ENCODE measurements at places on chromosomes 3 and 15.

GRCh38 chr3:30894521-30895251 is at the start of gene GADL1:
TSS of gene GADL1 (minus strand) at chr3:30894661. CDS start at chr3:30894614, 47 bp downstream.
- peak; percentile 20 for DNase-seq

DNA sequence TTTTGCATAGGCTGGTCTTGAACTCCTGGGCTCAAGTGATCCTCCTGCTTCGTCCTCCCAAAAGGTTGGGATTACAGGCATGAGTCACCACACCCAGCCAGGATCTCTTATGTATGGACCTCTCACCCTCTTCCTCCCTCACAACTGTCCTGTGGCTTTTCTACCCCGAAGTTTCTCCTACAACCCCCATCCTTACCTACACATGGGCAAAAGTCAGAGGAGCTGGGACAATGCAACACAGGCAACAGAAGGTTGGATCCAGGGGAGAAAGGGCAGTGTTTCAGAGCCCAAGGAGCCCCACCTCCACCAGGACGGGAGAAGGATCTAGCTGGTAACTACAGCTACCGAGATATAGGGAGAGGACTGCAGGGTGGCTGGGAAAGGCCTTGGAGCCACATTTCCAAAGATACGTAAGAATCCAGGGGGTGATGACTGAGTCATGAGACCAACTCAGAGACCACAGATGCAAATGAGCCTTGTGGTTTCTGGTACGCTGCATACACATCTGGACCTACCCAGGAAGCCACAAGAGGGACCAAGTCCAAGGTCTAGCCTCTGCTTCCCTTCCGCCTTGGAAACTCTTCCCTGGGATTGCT is 13.6 kb downstream of the IGDCC4 start:
- DNase-seq: no peak

- no peak for DNase-seq
Measured at GRCh38 chr15:80778621-80778963, 578 bp upstream of the CEMIP start.

GRCh38 chr15:31266712-31267111 is 59.9 kb upstream of the KLF13 start:
- no peak for DNase-seq

DNA sequence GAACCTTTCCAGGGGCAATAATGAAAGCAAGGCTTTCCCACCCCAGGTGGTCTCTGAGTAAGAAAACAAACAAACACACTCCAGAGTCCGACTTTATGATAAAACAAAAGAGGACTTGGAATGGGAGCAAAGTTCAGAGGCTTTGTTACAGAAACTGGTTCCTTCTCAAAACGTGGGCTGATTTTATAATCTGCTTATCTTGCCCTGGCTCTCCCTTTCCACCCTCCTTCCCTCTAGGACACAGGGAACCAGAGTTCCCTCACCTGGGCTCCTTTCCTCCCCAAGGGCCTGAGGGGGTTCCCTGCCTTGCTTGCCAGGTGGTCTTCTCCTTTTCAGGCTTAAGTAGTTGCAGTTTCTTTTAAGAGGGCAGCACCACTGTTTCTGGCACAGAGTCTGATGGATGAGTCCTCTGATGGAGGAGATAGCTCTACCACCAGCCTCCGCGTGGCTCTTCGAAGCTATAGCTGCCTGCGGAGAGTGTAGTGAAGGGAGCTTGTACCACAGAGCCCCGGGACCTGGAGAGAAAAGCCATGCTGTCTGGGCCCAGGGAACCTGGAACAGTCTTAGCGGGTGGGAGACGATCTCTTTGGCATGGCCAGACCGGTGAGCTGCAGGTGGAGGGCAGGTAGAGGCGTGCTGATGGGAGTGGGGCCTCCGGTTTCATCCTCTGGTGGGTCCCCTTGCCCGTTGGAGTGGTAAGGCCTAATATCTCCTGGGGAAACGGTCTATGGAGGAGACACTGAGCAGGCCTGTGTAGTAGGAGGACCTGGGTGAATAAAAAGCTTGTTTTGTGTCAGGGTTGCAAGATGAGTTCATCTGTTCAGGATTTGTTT is 68.7 kb downstream of the SMAD6 start:
- DNase-seq: peak; percentile 12

DNA sequence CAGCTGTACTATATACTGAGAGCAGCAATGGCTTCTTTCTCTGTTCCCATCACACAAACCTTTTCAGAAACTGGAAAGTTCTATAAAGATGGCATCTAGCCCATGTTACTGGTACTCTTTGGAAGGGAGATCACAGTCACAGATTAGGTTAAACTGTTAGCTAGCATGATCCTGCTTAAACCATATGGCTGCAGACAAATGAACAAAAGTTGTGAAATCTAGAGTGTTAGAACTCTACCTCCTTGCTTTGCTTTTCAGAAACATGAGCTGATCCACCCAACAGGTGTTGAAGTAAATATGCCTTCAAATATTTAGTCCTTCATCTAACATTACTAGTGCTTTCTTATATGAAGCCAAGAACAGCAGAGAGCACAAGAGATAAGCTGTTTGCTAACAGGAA is 102.6 kb downstream of the SNRK start:
- no peak for DNase-seq
